ENCODE measurements at places on chromosomes 1 and 21.
A peak's percentile ranks its signal among the peaks of the same experiment; 100 is the strongest.

DNA sequence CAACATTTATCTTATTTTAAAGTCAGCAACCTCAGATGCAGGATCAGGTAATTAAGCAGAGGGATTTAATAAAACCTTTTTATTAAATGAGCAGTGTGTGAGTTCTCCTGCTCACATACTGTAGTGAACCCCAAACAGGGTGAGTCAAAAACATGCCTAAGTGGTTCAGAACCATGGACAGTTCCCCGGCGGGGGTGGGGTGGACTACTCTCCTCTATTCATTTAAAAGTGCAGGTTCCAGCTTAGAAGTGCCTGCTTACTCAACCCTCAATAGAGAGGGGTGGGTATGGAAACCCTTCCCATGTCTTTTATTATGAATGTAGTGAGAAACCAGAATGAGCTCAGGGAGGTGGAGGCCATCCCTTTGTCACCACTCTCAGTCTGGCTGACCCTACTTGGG lies 397.9 kb downstream of the HHAT start:
- peak; percentile 23 for DNase-seq

DNA sequence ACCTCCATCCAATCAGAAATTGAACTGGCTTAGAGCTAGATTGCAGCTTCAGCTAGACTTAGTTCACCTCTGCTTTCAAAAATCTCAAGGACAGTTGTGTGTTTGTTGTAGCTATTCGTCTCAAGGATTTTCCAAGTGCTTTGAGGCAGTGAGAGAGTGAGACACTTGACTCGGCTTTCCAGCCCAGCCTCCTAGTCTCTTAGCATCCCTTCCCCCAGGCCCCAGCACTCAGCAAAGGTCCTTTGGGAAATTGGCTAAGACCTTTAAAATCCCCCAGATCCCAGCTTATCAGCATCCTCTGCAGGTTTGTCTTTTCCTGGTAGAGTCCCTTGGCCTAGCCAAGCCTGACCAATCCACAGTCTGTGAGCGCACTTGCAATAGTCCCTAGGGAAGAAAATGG lies 47.9 kb upstream of the PROX1 start:
- DNase-seq = no peak

- DNase-seq = no peak
Measured at GRCh38 chr1:18190598-18190997, 83.0 kb downstream of the IGSF21 start.

- DNase-seq = no peak
Measured at GRCh38 chr1:26268290-26269197, 11.3 kb upstream of the SH3BGRL3 start.

- DNase-seq = no peak
Measured at GRCh38 chr21:44093761-44094160, 13.4 kb upstream of the PWP2 start.

DNA sequence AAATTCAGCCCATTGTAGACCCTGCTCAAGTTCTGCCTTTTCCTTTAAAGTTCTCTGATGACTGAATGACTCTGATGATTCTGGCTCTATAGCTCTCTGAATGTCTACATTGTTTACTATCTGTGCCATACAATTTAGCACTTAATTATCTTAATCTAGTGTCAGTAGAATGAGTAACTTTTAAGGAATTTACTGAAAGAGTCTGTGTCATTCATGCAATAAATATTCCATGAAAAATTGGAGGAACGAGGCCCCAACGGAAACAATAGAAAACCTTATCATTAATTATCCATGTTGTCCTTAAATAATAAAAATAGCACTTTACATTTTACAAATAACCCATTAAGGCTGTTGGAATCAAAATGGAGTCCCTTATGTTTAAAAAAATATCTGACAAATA lies 77.8 kb downstream of the SLC44A5 start:
- DNase-seq = no peak

DNA sequence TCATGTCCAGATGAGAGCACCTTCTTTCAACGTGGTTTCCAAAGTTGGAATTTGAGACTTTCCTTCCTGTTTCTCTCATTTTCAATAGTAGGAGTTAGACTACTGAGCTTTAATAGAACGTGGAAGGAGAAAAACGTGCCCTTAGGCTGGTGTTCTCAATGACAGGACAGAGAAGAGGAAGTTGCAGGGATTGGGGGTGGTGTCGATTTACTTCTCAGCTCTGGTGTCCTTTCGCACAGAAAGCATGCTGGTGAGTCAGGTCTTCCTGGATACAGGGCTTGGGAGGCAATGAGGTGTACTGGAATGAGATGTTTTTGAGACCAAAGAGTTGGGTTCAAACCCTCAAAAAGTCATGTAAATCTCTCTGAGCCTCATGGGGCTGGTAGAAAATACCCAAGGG lies 67.1 kb downstream of the HIVEP3 start:
- DNase-seq = peak; percentile 35

- no peak for DNase-seq
Measured at GRCh38 chr1:68358439-68358838, 91.3 kb downstream of the RPE65 start.

- DNase-seq = peak; percentile 48
Measured at GRCh38 chr1:9101510-9102146, 27.3 kb downstream of the GPR157 start.

GRCh38 chr1:5009376-5010065 lies 355.1 kb downstream of the AJAP1 start:
- no peak for DNase-seq

Measured in Caki2 (cell line).